T-helper 9 cell (primary cell): ENCODE measurements at places on chromosomes 2 and 18.

DNA sequence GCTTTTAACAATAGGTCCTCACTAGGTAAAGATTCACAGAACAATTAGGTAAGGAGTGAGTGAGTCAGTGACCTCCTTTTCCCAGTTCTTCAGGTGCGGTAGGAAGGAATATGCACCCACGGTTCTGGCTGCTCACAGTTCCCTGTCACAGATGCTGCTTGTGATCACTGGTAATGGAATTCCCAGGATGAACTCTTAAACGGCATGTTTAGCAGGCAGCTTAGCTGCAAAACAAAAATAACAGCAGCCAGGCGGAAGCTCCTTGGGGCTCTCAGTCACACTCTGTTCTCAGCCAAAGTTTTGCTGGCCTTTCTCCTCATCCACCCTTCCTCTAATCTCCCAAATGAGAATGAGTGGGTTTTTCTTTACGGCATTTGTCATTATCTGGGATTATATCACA lies 274.5 kb downstream of the MYT1L start:
- DNase-seq, result no peak

GRCh38 chr2:2717406-2717805 lies 386.3 kb upstream of the MYT1L start:
- no peak for DNase-seq

- no peak for DNase-seq
Measured at GRCh38 chr18:683531-683930, 26.1 kb downstream of the TYMS start.

DNA sequence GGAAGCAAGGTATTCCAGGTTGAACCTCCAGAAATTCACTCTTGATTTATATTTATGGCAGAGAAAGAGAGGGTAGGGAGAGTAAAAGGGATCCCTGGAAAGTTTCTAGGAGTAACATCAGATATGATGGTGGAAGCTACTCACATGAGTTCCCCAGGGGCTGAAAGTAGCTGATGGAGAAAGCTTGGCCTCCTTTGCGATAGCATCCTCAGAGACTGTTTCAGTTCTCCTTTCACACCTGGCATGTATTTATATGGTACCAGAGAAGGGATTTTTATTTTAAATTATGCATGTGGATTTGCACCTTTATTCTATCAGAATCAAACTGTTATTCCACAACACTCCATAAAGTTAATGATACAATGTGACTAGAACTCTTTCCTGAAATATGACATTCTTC lies 126.3 kb upstream of the OSR1 start:
- DNase-seq, result no peak

GRCh38 chr18:36496022-36496421 lies 198.5 kb downstream of the FHOD3 start:
- no peak for DNase-seq

- no peak for DNase-seq
Measured at GRCh38 chr18:8260319-8260718, 348.9 kb upstream of the RAB12 start.

DNA sequence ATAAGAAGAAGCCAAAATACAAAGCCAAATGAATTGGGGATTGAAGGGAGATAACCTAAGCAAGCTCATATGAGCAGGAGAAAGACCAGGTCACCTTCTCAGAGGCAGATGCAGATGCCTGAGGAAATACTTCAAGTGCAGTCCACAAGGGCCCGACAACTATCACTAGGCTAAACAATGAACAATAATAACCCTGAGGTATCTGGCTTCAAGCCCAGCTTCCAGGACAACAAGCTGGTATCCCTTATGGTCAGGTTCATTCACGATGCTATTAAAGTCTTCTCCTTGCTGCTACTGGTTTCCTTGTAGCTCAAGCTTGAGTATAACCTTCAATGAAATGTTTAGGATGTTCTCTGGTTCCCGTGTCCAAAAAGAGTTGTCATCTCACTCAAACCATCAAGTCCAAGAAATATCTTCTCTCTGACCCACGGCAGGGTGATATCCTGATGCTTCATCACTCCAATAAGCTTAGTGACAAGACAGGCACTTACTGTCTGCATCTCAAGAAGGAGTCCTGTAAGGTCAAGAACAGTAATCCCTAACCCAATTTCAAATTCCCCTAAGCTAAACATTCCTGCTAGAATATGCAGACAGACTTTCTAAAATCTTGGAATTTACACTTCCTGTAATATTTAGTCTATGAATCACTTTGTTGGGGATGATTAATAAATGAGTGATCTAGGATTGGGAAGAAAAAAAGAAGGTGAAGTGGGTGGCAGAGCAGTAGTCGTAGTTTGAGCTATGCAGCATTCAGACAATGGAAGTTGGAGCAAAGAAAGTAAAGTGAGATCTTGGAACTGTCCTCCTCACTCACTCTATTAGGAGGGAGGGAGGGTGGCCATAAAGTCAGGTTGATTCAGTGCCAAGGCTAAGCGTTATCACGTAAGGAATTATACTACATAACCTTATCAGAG lies 33.1 kb downstream of the CHN1 start:
- DNase-seq, result no peak

GRCh38 chr18:34598120-34598635 lies 111.9 kb upstream of the DTNA start:
- no peak for DNase-seq

GRCh38 chr2:225867071-225867470 lies 467.6 kb downstream of the NYAP2 start:
- DNase-seq, result no peak

DNA sequence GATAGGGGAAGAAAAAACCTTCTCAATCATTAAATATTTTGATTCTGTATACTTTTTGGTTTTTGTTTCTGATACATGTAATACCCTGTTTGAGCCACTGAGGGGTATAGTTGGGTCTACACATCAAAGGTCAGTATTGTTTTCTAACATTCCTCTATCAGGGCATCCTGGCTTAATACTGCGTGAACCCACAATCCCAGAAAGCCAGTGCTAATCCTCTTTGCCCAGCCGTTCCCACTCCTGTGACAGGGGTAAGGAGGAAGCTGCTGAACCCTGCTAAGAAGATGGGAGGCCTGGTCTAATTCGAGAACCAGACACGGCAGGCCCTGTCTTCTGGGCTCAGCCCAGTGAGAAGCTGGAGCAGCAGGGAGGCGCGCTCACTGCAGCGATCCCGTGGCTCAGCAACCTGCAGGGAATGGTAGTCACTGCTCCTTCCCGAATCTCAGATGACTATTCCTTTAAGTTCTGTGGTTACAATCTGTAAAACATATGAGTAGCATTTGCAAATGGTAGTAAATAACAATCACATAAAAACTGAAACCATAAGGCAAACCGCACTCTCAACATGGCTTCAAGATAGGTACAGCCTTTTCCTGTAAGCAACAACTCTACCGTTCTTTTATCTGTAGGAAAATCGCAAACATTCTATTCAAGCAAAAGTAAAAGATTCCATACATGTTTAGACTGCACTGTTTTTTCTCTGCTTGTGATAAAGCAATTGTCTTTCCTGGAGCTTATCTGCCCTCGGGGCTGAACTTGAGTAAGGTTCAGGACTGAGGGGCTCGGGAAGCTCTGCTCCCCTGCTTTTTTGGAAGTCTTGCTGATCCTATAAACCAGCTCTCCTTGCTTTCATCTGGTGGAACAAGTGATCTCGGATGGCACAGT lies 87.0 kb downstream of the EPB41L3 start:
- DNase-seq, result no peak

DNA sequence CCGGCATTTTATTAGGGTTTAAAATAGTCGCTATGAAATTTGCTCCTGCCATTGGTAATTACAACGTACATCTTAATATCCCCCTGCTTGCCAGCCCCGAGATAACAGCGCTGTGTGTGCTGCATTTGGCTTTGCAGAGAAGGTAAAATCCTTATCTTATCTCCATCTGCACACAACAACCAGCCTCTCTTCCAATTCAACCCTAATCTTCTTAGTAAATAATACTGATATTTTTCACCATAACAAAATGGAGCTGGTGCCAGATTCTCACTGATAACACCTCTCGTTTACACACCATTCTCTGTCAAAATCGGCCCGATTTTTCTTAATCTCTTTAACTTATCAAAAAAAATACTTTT lies 61.4 kb upstream of the SIX3 start:
- DNase-seq, result no peak

- no peak for DNase-seq
Measured at GRCh38 chr2:106789185-106789584, 96.8 kb downstream of the ST6GAL2 start.

GRCh38 chr18:6435731-6436130 lies 21.0 kb upstream of the L3MBTL4 start:
- no peak for DNase-seq

DNA sequence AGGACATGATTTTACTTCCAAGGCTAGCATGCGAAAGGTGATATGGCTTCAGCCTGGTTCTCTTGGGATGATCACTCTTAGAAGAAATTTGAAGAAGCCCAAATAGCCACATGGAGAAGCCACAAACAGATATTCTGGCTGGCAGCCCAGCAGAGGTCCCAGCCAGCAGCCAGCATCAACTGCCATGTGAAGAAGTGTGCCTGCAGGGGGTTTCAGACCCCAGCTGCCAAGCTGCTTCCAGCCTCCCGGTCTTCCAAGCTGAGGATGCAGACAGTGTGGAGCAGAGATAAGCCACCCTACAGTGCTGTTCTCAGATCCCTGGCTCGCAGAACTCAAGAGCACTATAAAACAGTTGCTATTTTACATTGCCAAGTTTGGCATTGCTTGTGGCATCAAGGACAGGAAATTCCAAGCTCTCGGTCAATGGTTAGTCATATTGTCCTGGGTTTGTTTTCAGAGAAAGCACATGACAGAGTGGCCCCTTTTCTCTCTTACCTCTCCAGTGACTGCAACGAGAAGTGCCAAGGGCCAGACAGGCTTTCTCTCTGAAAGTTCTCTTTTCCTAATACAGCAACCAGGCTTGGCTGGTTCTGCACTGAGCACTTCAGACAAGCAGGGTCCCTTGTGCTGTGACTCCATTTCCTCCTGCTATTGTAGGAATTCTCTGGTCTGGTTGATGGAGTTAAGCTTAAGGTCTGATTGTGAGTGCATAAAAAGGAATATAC lies 223.7 kb downstream of the ANKRD30B start:
- DNase-seq, result no peak

- no peak for DNase-seq
Measured at GRCh38 chr2:170155022-170155722, 22.8 kb upstream of the MYO3B start.

- no peak for DNase-seq
Measured at GRCh38 chr2:241230435-241230834, 42.0 kb downstream of the ANO7 start.
